ENCODE measurements at places on chromosomes 3 and 15. TPM values are rescaled to one million over a fixed set of nuclear protein-coding genes. Genes with fewer than 3 reads are reported as not detected.

DNA sequence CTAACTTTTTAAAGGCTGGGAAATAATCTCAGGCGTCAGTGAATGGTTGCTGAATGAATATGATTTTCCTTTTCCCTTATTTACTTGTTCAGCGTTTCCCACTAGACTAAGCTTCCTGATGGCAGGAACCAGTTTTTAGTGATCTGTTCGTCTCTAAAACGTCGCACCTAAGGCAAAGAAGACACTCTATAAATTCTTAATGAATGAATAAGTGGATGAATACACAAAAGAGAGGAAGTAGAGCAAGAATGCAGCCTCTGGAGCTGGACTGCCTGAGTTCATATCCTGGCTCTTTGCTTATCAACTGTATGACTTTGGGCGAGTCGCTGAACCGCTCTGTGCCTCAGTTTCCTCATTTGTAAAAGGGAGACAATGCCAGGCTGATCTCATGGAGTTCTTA, 38.7 kb downstream of the WNT7A start:
- no peak overlapping the region for H3K4me3 ChIP-seq
- no peaks in the 10 kb centered on the region for H3K36me3 ChIP-seq
- H3K27ac ChIP-seq: no peak overlapping the region
- no peaks in the 10 kb centered on the region for H3K4me1 ChIP-seq

DNA sequence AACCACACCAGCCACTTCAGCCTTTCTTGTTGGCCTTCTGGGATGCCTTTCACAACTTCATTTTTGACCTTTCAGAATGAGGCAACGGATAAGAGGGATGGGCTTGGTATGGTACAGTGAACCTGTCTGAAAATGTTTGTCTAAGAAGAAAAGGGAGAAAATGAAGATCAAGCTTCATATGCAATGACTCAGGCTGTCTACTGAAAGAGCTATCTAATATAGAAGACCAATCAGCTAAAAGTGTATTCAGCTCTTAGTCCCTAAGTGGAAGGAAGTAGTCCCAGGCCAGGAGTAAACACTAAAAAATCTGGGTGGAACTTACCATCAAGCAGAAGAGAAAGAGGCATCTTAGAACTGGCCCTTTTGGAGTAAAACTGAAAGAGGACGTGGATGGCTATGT, 12.2 kb upstream of the UPK1B start:
- DNase-seq: no peak
- no peak overlapping the region for H3K4me3 ChIP-seq
- no peaks in the 10 kb centered on the region for H3K4me1 ChIP-seq
- no peak overlapping the region for H3K27ac ChIP-seq
- no peaks in the 10 kb centered on the region for H3K27me3 ChIP-seq

DNA sequence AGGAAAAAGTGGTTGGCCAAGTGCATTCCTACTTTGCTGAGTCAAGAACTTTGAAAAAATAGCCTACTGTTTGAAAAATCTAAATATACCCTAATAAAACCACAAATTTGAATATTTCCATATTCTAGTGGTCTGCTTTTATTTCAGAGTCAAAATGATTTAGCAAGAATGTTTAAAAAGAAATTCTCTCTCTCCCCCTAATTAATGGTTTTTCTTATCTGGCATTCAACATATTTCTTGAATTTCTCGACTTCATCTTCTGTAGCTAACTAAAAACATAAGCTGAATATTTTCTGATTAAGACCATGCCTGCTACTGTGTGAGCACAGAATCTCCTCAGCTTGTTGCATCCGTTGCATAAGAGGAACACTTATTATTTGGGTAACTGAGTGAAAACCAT, 563.5 kb upstream of the TBL1XR1 start:
- H3K27ac ChIP-seq: no peak overlapping the region
- no peaks in the 10 kb centered on the region for H3K36me3 ChIP-seq
- peaks cover 16% of the 10 kb centered on the region for H3K4me1 ChIP-seq
- DNase-seq: no peak
- H3K4me3 ChIP-seq: no peak overlapping the region

POTEB gene
- not detected for total RNA-seq

DNA sequence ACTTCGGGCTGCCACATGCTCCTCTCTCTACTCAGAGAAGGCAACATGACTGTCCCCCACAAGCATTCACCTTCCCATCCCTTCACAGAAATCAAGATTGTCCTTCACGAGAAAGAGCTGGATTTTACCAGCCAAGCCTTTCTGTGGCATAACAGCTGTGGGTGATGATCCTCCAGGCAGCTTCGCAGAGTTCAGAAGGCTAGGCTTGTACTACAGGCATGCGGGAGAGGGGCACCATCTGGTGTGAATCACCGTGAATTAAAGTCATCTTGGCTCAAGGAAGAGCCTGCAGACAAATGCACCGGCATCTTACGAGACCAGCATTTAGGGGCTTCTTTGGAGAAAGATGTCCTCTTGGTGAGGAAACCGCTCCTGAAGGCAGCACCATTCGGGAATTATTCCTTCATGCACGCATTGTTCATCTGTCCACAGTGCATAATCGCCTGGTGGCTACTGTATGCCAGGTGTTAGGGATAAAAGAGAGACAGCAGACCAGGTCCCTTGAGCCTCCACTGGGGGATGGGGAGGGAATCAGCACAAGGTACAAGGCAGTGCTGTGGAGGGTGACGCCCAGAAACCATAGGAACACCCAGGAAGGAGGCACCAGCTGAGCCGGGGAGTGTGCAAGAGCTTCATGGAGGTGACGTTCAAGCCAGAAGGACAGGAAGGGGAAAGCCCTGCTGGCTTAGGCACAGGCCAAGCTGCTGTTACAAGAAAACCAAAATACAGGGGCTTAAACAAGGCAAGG, 108.6 kb downstream of the TMEM266 start:
- H3K4me1 ChIP-seq: no peaks in the 10 kb centered on the region
- no peak overlapping the region for H3K27ac ChIP-seq
- DNase-seq: no peak
- no peak overlapping the region for H3K4me3 ChIP-seq

TGM5 gene
- total RNA-seq: not detected

DNA sequence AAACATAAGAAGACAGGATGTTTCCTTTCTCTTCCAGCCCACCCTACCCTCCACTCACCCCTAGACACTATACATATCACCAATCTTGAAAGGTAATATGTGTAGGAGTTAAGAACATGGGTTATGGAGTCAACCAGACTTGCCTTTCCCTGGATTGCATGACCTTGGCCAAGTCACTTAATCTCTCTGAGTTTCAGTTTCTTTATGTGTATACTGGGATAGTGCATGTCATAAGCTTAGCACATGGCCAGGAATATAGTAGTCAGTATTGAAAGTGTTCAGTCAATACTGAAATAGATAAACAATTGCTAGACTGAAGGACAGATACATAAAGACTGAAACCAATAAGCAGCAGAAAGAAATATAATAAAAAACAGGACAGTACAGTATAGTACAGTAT, 283.2 kb upstream of the STT3B start:
- H3K27ac ChIP-seq: no peak overlapping the region
- H3K36me3 ChIP-seq: no peaks in the 10 kb centered on the region
- H3K27me3 ChIP-seq: no peaks in the 10 kb centered on the region
- no peak for DNase-seq

GRCh38 chr15:57203906-57204305, 172.4 kb upstream of the CGNL1 start:
- peaks cover 5% of the 10 kb centered on the region for H3K4me1 ChIP-seq
- H3K4me3 ChIP-seq: no peak overlapping the region
- no peak overlapping the region for H3K27ac ChIP-seq
- no peaks in the 10 kb centered on the region for H3K27me3 ChIP-seq
- H3K36me3 ChIP-seq: no peaks in the 10 kb centered on the region

GRCh38 chr15:73051391-73051806, 864 bp upstream of the NEO1 start:
- H3K4me3 ChIP-seq: peak overlapping the region; percentile 22
- H3K27me3 ChIP-seq: no peaks in the 10 kb centered on the region
- peak; percentile 64 for DNase-seq
- no peaks in the 10 kb centered on the region for H3K36me3 ChIP-seq
- peak overlapping the region; percentile 97 for H3K27ac ChIP-seq
- peaks cover 8% of the 10 kb centered on the region for H3K4me1 ChIP-seq

DNA sequence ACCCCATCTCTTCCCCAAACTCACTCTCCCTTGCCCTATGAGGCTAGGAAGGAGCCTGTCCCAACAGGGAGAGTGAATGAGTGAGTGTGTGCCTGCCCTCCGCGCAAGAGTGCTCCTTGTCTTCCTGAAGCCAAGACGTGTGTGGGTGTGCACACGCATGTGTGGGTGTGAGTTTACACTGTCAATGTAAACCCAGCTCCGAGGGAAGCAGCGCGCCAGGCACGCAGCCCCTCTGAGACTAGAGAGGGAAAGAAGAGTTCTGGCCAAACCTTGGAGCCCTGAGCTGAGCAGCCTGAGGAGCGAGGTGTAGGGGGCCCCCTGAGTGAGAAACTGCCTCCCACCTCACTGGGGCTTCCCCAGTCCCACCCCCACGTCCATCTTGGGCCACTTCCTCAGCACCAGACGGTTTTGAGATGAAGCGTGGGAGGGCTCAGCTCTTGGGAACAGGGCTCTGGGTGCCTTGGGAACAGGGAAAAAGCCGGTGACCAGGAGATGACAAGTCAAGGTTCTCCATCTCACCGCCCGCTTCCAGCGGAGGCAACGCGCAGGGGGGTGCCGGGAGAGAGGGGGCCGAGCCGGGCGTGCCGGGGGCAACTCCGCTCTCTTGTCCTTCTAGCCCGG, 5.1 kb downstream of the MECOM start:
- H3K27ac ChIP-seq: no peak overlapping the region
- H3K4me3 ChIP-seq: no peak overlapping the region
- peaks cover 17% of the 10 kb centered on the region for H3K27me3 ChIP-seq
- no peak for DNase-seq
- H3K36me3 ChIP-seq: no peaks in the 10 kb centered on the region

Data from thyroid gland (tissue), 4 donors.